Iris pigment epithelial cell (primary cell): ENCODE measurements at places on chromosomes 12 and 14.
A peak's percentile ranks its signal among the peaks of the same experiment; 100 is the strongest.

- DNase-seq: peak; percentile 14
Observed at GRCh38 chr12:52494518-52494917, 1.5 kb upstream of the KRT6A start.

DNA sequence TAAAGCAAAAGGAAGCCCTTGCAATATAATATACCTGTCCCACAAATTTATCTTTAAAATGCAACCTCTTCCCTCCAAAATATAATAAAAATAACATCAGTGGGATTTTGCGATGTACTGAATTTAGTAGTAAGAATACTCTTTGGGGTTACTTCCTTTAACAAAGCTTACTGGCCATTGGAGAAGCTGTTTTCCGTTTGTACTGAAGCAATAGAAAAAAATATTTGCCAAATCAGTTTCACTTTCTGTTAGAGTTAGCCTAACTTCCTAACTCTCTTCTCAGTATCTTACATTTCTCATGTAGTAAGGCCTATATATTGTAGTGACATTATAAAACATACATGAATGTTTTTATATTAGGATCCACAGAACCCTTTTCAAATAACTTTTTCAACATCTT lies 3.7 kb downstream of the MAX start:
- DNase-seq: peak; percentile 60

- peak; percentile 24 for DNase-seq
Observed at GRCh38 chr12:27493260-27493940, 30.6 kb upstream of the PPFIBP1 start.

DNA sequence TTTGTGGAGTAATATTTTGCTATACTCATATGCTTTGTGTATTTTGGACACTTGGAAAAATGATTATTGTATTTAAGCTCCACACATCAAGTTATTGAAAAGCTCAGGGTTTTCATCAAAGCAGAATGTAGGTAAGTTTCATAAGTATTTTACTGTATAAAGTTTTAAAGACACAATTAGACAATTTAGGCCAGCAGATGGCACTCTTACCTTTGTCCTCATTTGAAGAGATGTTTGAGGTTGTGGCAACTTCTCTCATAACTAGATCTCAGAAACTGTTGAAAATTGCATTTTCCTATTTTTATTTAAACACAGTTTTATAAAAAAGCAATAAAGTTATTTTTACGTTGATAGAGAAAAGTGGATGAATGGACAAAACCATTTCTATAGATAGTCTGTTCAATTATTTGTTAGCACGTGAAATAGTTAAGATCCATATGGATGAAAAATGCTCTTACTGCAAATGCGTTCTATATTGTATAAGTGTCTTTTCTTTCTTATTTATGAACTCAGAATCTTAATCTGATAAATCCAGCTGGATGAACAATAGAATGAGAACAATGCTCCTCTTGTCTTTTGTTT lies 300.0 kb downstream of the AEBP2 start:
- peak; percentile 70 for DNase-seq

- no peak for DNase-seq
Observed at GRCh38 chr12:8553088-8553627, 12.5 kb upstream of the CLEC4E start.

DNA sequence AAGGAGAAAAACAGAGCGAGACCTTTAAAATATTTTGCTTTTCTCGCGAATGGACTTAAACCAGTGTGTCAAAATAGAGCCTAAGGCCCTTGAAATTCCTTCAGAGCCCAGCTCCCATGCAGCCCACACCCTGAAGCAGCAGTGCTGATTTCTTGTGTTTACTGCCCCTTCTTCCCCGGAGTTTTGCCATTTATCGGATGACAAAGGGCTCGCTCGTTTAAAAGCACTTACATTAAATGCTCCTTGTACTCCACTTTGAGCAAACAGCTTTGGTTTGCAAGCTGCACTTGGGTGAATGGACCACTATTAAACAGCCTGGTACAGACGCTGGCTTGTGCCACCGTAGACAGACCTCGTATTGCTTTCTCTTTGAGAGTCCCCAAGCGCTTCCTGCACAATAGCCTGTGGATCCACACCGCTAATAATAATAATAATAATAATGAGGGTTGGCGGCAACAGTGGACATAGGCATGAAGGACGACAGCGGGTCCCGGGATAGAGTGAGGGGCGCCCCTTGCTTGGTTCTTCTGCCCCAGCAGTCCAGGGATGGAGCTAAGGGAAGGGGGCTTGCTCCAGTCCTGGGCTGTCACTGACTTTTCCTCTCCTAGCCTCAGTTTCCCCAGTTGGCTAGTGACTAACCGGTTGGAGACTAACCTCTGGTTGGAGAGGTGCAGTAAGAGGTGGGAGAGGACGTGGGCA lies 6.6 kb downstream of the DLK1 start:
- DNase-seq: no peak

DNA sequence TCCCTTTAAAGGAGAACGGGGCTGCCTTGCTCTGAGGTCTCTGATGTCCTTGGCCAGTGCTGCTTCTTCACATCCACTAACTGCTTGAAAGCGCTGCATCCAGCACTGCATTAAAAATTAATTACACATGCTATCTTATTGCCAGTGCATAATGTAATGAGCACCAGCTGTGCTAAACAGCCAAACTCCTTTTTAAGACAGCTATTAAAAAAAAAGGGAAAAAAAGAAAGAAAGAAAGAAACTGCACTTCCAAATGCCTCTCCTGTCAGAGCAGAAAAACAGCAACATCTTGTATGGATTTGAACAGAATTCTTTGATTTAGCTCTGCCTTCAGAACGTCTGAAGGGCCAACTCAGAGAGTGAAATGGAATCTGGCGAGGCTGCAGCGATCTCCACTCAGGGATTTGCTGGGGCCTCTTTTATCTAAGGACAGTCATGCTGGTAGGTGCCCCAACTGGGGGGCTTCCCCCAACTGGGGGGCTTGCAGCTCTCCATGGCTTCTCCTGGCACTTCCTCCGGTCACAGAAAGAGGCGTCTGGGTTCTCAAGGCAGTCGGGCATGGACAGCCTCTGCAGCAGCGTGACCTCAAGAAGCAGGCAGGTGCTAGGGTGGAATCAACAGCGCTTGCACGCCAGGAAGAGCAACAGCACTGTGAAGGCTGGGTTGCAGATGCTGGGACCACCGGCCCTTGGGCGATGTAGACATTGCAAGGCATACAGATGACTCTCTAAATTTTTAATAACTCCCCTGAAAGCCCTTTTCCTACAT lies 46.4 kb downstream of the BCL11B start:
- DNase-seq: no peak

DNA sequence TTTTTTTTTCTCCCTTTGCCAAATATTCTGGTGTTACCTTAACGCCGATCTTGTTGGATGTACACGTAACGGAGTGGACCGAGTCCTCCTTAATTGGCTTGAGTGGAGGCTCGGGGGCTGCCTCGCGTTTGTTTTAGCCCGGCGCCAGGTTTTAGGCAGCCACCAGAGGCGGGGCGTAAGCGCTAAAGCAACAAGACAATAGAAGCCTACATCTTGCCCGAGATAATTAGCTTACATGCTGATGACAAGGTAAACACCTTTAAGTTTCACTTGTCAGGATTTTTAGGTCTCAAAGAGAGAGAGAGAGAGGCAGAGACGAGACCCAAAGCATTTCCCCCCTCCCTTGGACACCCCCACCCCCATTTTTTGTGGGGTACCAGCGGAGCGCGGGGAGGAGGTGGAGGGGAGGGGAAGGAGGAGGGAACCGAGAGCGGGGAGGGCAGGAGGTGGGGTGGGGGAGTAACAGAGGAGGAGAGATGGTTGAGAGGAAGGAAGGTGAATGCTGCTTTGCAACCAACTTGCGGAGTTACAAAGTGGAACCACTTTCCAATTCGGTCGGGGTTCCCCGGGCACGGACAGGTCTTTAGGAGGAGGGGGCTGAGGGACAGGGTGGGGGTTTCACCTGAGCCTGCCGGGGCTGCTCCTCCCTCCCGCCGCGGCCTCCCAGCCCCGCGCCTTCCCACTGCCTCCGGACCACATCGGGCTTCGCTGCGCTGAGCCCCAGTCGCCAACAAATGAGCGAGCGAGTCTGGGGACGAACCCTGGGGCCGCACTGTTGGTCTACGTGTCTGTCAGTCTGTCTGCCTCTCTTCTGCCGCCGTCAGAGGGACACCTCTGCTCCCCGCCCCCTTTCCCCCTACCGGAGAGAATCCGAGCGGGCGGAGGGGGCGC lies at the start of gene NKX2-1:
TSS of gene NKX2-1 (minus strand) at position 802 of the 891 bp plus-strand sequence. CDS start at position 699, 103 bp downstream.
- no peak for DNase-seq

DNA sequence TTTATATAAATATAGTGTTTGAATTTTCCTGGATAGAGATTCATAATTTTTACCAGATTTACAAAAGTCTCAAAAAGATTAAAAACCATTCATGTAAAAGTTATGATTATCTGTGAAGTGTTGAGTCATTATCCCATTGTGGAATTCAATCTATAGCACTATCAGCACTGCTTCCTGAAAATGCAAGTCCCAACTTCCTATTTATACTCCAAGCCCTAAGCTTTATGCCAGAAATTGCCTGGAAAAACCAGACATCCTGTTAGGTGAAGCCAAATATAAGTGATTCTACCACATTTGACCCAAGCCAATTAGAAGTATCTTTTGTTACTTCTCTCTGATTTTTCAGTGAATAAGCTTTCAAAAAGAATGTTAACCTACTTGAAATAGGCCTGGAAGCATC lies 129.1 kb downstream of the GPR135 start:
- no peak for DNase-seq

DNA sequence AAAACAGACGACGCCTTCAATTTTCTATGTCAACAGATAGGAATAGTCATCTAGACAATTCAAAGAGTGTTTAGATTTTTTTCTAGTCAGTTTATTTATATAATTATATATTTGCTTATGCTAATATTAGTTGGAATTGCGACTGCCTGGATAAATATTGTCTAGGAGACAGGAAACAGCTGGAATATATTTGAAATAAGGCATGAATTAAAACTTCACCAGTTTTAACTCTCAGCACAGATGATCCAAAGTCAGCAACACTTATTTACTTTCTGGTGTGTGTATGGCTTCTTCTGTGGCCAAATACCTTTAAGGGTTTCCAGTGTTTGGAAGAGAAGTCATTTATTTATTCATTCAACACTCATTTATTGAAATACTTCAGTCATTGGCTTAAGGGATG lies 1215.4 kb upstream of the USP15 start:
- no peak for DNase-seq

GRCh38 chr12:9867531-9867930 lies 1.6 kb downstream of the CLEC2B start:
- no peak for DNase-seq

DNA sequence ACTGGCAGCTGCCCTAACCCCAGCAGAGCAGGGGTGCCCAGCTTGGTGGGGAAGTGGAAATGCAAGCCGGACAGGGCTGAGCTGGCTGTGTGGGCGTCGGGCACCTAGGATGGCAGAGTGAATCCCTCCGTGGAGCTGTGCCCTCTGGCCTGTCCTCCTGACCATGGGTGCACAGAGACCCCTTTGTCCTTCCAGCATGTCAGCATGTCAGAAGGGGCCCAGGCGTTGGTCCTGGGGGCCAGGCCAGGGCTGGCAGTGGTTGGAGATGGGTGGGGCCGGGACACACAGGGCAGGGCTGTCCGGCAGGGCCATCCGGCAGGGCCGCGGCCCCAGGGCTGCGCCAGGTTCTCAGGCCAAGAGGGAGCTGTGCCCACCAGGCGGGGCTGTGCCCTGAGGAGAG lies 8.8 kb upstream of the TEX22 start:
- no peak for DNase-seq

DNA sequence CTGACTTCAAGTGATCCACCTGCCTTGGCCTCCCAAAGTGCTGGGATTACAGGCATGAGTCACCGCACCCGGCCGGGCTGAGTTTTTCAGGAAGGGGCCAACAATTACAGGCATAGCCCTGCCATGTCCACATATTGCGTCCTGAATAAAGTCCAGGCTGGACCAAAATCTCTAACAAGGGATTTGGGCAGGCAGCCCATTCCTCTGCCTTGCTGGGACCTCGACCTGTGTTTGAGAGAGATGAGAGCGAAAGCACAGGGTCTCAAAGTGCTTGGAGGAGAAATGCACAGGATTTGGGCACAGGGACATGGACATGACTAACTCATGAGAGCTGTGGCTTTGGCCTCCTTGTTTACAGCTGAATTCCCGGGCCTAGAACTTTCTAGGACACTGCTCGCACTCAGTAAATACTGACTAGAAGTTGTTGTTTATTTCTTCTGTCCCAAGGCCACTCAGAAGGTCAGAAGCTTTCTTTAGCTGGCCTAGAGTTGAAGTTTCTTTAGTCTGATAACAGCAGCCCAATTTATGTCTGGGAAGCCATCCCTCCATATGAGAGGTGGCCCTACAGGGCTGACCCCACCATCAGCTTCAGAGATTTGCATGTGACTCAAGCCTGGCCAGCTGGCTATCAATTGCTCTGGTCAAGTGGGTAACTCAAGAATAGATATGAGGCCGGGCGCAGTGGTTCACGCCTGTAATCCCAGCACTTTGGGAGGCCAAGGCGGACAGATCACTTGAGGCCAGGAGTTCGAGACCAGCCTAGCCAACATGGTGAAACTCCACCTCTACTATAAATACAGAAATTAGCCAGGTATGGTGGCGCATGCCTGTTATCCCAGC lies 11.7 kb downstream of the CAMKK2 start:
- DNase-seq: peak; percentile 25

GRCh38 chr12:12586879-12587675 lies 24.4 kb upstream of the DUSP16 start:
- DNase-seq: no peak

- no peak for DNase-seq
Observed at GRCh38 chr12:117284140-117284539, 77.3 kb downstream of the NOS1 start.

DNA sequence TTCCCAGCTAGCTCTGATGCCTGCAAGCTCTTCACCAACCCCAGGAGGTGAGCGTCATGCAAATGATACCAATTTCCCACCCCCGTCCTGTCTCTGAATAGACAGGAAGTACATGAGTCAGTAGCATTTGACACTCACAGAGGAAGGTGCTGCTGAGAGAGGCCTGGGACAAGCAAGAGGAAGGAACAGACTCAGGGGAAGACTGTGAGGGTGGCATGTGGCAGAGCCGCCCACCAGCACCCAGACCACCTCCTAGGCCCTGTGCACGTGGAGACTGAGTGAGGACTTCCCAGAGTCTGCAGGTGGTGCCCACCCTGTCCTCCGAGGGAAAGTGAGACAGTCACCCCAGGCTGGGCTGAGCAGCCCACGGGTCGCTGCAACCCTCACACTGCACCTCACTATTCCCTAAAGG lies 199.5 kb upstream of the SFSWAP start:
- peak; percentile 23 for DNase-seq

DNA sequence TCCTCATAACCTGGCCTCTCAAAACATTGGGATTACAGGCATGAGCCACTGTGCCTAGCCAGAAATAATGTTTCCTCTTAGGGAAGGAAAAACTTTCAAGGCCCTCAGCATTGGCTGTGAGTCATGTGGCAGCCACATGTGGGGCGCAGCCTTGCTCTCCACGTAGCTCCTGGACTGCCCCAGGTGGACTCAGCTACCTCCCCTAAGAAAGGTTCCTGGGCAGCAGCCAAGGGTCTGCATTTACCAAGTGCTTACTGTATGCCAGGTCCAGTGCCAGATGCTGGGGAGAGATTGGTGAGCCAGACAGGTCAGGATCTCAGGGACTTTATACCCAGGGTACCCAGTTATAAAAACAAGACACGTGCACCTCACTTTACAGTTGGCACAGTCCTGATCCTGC lies 3.7 kb upstream of the TRPV4 start:
- DNase-seq: peak; percentile 56

GRCh38 chr12:53624956-53625355 lies 1.2 kb downstream of the ATF7 start:
- DNase-seq: no peak
